Hematopoietic multipotent progenitor cell (in vitro differentiated cells): ENCODE measurements at places on chromosomes 1 and 21.

DNA sequence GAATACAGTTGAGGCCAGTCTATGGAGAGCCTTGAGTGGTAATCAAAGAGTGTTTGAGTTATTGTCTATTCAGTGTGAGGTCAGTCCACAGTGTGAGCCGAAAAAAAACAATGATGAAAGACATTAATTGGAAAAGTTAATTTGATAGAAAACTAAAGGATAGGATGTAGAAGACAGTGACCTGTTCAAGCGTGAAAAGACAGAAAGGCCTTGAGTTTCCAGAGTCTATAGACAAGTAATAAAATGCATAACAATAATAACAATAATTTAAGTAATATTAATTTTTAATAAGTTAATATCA is 90.4 kb downstream of the SLC30A10 start:
- DNase-seq = no peak

DNA sequence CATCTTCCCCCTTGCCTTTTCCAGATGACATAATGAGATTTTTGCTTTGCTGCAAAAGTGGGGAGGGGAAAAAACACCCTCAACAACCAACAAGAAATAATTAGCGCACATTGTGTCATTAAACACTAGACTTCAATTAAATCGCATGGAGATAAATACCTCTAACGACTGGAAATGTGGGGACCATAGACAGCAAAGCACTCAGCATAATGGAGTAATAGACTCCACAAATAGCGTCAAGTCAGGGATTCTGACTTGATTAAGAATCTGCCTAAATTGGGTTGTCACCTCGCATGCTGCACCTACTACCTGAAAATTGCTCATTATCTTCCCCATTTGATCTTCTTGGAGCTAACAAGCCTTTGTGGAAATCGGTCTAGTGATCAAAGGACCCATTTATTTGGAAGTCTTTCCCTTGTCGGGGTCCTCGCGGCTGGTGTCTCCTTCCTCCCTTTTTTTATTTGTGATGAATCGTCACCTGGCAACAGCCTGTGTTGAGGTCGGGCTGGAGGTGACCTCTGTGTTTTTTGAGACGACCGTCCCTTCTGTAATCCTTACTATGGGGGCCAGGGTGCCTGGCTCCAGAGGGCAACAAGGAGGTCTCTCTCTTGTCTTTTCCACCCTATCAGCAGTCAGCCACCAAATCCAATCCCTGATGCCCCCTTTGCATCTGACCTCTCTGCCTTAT is 75.3 kb upstream of the IGSF21 start:
- no peak for DNase-seq

DNA sequence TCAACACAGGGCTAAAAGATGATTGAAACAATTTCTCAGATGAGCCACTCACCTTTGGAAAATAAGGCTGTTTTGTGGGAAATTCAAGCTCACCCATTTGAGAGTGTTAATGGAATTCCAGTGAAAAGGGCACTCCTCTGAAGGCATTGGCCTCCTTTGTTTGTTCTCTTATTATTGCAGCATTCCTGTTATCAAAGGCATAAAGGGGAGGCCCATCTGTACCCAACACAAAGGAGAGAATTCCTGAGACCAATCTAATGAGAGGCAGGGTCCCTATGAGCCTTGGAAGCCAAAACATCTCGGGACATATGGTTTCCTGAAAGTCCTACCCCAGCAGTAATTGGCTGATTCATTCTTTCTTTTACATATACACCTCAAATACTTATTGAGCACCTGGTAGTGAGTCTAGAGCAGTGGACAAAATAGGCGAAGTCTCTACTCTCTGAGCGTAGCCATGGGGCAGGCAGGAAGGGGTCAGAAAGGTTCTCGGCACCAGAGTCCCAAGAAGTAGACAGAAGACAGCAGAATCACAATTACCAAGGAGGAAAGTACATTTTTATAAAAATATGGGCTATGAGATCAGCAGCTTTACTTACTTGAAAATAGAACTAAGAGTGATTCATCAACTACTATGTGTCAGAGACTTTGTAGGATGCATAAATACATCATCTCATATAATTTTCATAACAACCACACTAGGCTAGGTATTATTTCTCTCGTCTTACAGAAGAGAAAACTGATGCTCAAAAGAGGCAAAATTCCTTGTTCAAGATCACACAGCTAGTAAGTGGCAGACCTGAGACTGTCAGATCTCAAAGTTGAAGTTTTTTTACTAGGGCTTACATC is 218.7 kb downstream of the DAB1 start:
- DNase-seq = no peak

- no peak for DNase-seq
These were observed 37.1 kb upstream of the CD55 start for GRCh38 chr1:207284209-207284897.

- no peak for DNase-seq
These were observed 45.6 kb upstream of the CSF1 start for GRCh38 chr1:109864930-109865612.

- no peak for DNase-seq
These were observed 547 bp downstream of the FOXD2 start for GRCh38 chr1:47438165-47439016.

DNA sequence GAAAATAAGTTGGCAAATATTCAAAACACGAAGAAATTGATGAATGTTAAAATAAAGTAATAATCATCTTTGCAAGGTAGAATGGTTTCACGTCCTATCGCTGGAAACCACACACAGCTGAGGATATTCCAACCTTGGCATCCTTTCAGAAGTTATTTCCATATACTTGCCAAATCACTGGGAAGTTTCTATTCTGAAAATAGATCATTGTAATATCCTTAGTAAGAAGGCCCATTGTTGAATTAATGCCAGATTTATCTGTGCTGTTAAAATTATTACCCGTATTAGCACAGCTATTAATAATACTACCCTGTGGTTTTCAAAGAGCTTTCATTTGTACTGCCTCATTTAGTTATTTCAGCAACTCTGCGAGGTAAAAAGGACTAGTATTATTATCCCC is 81.1 kb downstream of the OLFM3 start:
- DNase-seq = no peak

GRCh38 chr1:56496821-56497772 is 82.3 kb downstream of the PLPP3 start:
- DNase-seq = no peak
